ENCODE measurements at places on chromosomes 5 and 9. TPM values are rescaled to one million over a fixed set of nuclear protein-coding genes. Genes with fewer than 3 reads are reported as not detected.
A peak's percentile ranks its signal among the peaks of the same experiment; 100 is the strongest.

SAXO1 gene
- not detected for total RNA-seq

PLCXD3 gene
- 0.62 TPM for total RNA-seq

KCNV2 gene
- total RNA-seq, result not detected

GPR21 gene
- 4.2 TPM for total RNA-seq

ORM2 gene
- not detected for total RNA-seq

FANCG gene
- total RNA-seq, result 5.0 TPM

FAM163B gene
- total RNA-seq, result not detected

SPATA31D4 gene
- not detected for total RNA-seq

MELK gene
- 0.13 TPM for total RNA-seq

C1QTNF3 gene
- total RNA-seq, result 13.1 TPM

CLTB gene
- total RNA-seq, result 247 TPM

PLEKHG4B gene
- 0.15 TPM for total RNA-seq

- no peak for ATAC-seq
Measured at GRCh38 chr5:173682313-173682712, 65.9 kb upstream of the BOD1 start.

GRCh38 chr5:97250113-97250512 lies 67.1 kb upstream of the RIOK2 start:
- ATAC-seq, result no peak

GRCh38 chr9:111937781-111938426 lies 41.3 kb downstream of the UGCG start:
- ATAC-seq, result no peak

- no peak for ATAC-seq
Measured at GRCh38 chr5:57601996-57602395, 119.4 kb upstream of the ACTBL2 start.

DNA sequence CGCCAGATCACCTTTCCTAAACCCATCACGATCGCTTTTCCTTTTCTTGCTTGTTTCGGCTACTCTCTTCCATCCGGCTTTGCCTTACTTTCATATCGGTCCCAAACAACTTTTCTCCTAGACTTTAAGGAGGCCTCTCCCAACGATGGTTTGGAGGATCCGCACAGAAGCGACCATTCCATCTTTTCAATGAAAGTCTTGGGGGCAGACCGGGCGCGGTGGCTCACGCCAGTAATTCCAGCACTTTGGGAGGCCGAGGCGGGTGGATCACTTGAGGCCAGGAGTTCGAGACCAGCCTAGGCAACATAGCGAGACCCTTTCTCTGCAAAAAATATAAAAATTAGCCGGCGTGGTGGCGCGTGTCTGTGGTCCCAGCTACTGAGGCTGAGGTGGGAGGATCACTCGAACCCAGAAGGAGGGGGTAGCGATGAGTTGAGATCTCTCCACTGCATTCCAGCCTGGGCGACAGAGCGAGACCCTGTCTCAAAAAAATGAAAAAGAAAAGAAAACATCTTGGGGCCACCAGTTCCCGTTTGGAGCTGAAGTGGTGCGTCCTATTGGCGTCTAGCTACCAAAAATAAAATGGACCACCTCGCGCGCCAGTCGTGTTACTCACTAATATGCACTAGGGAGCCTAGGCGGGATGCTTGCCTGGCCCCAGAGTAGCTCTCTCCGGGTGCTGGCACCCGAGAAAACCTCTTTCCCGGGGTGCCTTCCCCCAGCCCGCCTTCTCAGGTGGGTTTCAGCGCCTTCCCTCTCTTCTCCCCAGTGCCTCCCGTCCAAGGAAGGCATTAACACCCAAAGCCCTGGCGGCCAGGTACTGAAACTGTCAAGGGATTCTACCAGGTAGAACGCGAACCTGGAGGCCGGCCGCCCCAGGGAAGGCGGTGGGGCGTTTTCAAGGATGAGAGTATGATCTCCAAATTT lies 800 bp upstream of the AP3B1 start:
- ATAC-seq, result peak; percentile 56

- ATAC-seq, result no peak
Measured at GRCh38 chr5:33035851-33036527, 324.9 kb downstream of the NPR3 start.

DNA sequence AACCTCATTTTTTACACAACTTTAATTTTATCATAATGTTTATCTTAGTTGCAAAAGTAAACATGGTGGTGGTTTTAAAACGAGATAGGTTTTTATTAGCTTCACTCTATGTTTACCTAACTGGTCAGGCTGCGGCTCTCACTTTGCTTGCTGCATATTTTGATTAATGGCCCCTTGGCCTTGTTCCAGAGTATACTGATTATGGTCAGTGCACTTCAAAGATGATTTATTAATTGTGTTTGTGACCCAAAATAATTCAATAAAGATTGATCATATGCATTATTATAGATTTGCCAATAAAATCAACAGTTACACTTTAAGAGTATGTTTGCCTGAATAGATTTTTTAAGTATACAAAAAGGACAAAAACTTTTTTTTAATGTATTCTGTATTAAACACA lies 188.0 kb downstream of the XRCC4 start:
- no peak for ATAC-seq

GRCh38 chr9:90773617-90774016 lies 28.0 kb upstream of the SYK start:
- ATAC-seq, result no peak

DNA sequence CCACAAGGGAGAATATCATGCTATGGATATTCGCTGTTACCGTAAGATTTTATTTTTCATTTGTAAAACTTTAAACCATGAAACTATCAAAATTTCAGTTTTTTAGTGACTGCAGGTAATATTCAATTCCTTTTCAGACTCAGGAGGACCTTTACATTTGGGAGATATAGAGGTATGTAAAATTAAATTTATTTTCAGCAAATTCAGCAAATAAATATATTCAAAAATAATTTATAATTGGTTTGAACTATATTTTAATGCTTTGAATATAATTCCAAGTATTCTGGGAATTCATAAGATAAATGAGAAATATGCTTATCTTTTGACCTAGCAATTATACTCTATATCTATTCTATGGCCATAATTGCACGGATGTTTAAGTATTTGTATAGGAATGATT lies 7.6 kb downstream of the RFESD start:
- ATAC-seq, result no peak

GRCh38 chr5:65874241-65874640 lies 52.1 kb upstream of the ERBIN start:
- ATAC-seq, result no peak

GRCh38 chr9:131918481-131918880 lies 161.2 kb downstream of the MED27 start:
- ATAC-seq, result no peak

- ATAC-seq, result no peak
Measured at GRCh38 chr9:92094655-92095054, 20.6 kb downstream of the SPTLC1 start.

- no peak for ATAC-seq
Measured at GRCh38 chr5:53201746-53202145, 92.2 kb upstream of the MOCS2 start.

DNA sequence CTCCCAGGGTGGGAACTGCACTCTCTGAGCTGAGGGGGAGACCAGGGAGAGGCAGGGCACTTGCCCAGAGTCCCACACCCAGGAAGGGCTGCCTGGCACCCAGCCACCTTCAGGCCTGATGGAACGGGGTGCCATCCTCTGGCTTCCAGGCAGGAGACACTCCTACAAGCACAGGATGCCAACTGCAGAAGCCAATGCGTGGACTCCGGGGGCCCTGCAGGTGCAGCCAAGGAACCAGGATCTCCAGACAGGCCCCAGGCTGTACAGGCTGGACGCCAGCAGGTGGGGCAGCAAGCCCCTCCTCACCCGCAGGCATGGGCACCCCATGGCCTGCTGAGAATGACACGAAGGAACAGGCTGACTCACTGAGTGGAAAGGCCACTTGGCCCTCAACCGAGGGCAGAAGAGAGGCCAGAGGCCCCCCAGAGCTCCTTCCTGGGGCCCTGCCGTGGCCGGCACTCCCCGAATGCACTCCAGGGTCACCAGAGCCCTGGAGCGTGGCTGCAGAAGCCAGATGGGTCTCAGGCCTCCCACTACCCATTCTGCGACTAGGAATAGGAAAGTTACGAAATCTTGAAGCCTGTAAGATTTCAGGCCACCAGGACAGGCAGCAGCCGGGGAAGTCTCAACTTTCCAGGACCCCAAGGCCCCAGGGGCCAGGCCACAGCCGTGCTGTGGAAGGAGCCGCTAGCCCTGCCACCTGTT lies 15.7 kb downstream of the NACC2 start:
- ATAC-seq, result peak; percentile 16

- no peak for ATAC-seq
Measured at GRCh38 chr5:135565266-135565665, 13.5 kb downstream of the CXCL14 start.

GRCh38 chr5:9543311-9543920 lies 2.5 kb downstream of the SEMA5A start:
- ATAC-seq, result no peak

DNA sequence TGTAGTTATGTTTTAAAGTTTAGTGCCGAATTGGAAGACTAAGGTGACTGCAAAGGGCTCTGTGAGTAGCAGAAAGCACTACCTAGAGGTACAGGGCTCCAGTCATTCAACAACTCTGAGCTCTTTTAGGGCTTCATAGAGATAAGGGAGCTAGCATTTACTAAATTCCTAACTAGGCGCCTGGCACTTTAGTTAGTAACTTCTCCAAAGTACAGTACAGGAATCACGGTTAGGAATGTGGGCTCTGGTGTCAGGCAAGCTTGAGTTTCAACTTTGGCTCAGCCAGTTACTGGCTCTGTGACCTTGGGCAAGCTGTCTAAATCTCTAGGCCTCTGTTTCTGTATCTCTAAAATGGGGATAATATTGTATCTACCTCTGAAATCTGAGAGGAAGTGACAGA lies 115.3 kb downstream of the SLIT3 start:
- no peak for ATAC-seq

- ATAC-seq, result no peak
Measured at GRCh38 chr9:79377339-79377855, 194.4 kb upstream of the TLE4 start.

DNA sequence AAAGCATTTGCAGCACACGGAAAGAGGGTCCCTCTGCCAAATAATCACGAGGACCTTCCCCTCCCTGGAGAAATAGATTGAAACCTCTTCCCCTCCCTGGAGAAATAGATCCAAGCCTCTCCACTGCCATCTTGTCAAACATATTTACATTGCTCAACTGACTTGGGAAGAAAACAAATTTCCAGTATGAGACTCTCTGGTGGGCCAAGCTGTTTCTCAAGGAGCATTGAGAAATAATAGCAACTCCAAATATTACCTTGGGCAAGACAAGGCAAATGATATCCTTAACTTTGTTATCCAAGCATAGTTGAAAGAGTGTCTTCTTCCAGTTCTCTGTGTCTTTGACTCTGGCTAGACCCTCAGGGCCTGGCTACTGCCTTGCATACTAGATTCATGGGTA lies 45.2 kb upstream of the PALM2AKAP2 start:
- peak; percentile 58 for ATAC-seq

DNA sequence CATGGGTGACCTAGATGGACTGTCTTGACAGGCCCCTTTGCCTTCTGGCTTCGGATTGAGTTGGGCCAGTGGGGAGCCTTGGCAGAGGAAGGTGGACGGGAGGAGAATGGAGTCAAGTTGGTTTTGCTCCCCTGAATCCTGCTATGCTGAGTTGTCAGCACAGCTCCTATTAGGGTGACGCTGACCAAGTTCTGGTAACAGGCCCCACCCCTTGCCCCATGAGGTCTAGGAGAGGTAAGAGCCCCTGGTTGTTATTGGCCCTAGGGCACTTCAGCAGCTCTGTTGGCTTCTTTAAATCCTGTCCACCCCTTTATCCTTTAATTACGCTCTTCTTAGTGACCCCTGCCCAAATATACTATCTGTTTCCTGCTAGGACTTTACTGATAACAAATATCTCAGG lies 39.4 kb upstream of the KIF2A start:
- ATAC-seq, result no peak

GRCh38 chr9:77922591-77922990 lies 109.0 kb downstream of the GNAQ start:
- no peak for ATAC-seq

- no peak for ATAC-seq
Measured at GRCh38 chr5:71589903-71590302, 2.8 kb downstream of the MCCC2 start.

GRCh38 chr5:118095115-118095514 lies 893.2 kb downstream of the DTWD2 start:
- ATAC-seq, result no peak

DNA sequence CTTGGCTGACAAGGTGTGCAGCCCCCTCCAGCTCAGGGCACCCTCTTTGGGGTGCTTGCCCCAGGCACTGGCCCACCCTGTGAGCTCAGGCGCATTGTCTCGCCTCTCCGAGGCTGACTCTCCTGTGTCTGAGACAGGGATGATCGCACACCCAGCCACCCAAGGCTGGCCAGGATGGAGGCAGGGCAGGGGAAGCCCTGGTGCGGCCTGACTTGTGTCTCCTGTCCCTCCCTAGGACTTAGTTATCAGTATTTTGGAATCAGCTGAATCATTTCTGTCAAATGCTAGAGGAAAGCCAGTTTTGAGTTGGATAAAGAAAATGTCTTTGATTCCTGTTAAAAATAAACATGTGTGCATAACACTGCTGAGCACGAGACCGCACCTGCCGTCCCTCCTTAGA lies 2.5 kb upstream of the DBH start:
- no peak for ATAC-seq
